Stimulated activated CD4-positive, alpha-beta T cell treated with anti-CD3 and anti-CD28 coated beads, Interleukin-15, amount 100 ng/mL, for 24 hours (primary cell): ENCODE measurements at places on chromosomes 1 and 21.

DNA sequence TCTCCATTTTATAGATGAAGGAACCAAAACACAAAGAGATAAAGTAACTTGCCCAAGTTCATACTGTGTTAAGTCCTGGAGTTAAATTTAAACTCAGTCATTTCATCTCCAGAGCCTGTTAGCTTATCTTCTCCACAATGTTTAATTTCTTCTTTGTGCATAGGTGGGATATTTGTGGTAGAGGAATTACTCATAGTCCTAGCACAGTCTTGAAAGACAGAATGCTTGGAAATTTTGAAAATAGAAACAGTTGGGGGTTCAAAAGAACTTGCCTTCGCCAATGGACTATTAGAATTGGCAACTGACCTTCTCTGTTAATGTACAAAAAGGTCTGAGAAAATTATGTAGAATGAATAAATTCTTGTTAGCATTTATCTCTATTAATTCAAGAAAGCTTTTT lies 832.0 kb upstream of the PRMT6 start:
- DNase-seq = no peak

GRCh38 chr1:81069856-81070255 lies 730.9 kb upstream of the ADGRL2 start:
- no peak for DNase-seq

- peak; percentile 62 for DNase-seq
Observed at GRCh38 chr21:32611471-32611997, 643 bp downstream of the CFAP298 start.

GRCh38 chr1:226708967-226709396 lies 30.1 kb downstream of the ITPKB start:
- DNase-seq = no peak

GRCh38 chr1:110190282-110190929 lies 19.7 kb upstream of the KCNC4 start:
- no peak for DNase-seq

DNA sequence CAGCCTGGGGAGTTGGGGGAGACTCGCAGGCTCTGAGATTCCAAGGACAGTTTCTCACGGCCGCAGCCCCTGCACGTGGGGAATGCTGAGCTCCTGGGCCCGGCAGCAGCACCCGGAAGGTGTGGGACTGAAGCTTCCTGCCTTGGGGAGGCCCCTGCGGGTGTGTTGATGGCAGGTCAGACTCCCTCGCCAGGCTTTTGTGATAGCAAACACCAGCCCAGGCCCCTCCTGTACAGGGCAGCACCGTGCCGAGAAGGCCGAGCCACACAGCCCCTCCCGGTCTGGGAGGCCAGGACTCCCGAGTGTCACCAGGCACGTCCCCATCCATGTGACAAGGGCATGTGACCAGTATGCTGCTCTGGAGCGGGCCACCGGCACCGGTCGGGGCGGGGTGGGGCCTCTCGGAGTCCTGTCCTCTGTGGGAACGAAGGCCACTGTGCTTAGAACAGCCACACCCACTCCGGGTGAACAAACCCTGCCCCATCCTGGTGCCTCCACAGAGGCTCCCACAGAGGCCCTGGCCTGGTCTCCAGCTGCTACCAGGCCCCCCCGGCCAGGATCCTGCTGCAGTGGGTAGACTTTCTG lies 31.1 kb upstream of the ARHGEF16 start:
- no peak for DNase-seq

- peak; percentile 54 for DNase-seq
Observed at GRCh38 chr1:205774198-205775014, 876 bp downstream of the RAB29 start.

DNA sequence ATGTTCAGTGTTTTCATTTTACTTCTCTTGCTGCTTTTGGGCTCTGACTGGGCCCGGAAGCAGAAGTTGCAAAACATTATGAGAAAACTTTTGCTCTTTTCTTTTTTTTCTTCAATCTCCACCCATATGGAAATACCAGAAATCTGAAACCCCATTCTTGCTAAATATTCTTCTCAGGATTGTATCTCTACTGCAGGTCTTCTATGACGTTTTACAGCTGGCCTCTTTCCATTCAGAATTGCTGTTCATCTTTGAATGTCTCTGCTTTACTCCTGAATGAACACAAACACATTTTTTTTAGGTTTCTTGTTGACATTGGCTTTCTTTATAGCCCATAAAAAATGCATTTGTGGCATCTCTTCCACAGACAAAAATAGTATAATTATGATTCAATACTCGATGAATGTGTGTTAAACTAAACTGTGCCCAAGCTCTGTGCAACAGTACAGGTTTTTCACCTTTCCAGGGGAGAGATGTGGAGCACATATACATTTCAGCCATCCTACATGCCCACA lies 18.8 kb downstream of the PTPRC start:
- DNase-seq = no peak

DNA sequence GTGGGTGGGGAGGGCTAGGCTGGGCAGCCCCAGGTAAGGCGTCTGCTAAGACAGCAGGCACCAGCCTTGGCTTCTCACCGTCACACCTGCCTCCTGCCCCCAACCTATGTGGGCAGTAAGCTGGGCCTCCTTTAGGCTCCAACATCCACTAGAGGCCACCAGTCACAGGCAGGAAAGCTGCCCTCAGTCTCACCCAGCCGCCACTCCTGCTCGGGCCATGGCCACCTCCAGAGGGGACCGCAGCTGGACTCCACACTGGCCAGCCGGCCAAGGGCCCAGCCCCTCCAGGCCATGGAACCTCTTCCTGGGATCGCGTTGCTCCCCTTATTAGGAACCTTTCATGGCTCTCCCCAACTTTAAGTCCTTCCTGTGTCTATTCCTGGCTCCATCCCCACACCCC lies 74.5 kb downstream of the MRPL37 start:
- no peak for DNase-seq

- no peak for DNase-seq
Observed at GRCh38 chr1:10082785-10083479, 50.2 kb downstream of the UBE4B start.

GRCh38 chr1:67459068-67459467 lies 28.9 kb upstream of the SERBP1 start:
- no peak for DNase-seq

DNA sequence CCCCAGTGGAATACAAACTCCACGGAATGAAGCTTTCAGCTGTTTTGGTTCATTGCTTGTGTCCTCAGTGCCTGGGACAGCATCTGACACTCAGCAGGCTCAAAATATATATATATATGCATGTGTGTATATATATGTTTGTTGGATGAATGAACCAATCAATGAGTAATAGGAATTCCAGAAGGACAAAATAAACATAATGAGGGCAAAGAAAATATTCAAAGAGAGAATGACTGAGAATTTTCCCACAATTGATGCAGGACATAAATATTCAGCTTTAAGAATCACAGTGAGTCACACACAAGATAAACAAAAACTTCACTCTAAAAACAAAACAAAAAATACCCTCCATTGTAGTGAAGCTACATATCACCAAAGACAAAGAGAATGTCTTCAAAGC lies 64.0 kb downstream of the CHD5 start:
- DNase-seq = no peak

DNA sequence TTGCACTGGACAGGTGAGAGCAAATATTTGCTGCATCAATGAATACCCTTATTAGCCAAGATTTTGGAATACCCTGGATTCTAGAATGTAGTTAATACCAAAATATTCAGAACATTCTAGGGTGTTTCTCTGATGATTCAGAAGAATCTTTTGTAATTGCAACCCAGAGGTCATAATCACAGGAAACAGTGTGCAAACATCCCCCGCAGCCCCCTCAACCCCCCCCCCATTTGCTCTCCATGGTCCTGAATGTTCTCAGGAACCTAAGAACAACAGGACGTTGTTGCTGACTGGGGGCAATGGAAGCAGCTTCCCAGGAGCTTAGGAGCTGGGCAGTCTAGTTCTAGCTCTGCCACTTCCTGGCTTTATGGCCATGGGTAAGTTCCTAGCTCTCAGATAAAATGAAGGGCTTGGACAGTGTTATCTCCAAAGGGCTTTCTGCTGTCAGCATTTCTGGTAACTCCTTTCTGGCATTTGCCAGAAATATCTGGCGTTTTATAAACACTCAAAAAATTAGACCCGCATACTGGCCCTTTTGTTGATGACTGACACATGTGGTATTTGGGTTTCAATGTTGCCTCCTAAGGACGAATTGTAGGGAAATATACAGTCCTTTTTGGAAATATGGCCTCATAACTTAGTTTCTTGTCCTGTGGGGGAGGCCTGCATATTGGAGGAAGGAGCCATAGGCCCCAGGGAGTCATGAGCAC lies 178.6 kb downstream of the RRAGC start:
- no peak for DNase-seq

- no peak for DNase-seq
Observed at GRCh38 chr1:43831851-43832250, 101.8 kb upstream of the ARTN start.

- DNase-seq = no peak
Observed at GRCh38 chr1:198107091-198107501, 49.7 kb upstream of the NEK7 start.

DNA sequence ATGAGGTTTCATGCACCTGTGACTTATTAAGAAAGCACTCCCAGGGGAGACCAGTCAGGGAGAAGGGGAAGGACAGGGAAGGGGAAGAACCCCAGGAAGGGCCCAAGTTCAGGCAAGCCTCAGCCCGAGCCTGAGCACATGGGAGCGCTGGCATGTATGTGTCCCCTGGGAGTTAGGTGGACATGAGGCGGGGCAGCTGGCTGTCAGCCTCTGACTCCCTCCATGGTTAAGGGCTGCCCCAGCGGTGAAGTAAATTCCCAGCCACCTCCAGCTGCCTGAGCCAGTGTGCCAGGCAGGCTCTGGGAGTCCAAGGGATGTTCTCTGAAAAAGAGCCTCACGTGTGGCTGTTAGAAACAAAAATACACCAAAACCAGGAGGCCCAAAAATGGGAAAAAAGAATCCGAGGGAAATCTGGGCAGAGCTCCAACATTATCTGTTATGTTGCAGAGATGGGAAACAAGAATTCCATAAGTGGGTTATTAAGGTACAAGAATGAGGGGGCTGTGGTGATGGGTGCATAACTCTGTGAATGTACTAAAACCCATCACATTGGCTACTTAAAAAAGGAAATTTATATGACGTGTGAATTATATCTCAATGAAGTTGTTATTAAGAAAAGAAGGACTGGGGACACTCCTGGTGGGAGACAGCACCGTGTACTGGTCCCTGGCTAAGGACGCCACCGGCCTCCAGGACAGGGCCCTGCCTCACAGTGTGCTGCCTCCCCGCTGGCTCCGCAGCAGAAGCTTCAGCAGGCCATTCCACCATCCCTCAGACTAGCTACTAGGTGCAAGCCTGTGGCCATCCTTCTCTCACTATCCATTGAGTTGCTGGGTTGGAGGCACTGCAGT lies 18.7 kb downstream of the DMRTB1 start:
- no peak for DNase-seq

DNA sequence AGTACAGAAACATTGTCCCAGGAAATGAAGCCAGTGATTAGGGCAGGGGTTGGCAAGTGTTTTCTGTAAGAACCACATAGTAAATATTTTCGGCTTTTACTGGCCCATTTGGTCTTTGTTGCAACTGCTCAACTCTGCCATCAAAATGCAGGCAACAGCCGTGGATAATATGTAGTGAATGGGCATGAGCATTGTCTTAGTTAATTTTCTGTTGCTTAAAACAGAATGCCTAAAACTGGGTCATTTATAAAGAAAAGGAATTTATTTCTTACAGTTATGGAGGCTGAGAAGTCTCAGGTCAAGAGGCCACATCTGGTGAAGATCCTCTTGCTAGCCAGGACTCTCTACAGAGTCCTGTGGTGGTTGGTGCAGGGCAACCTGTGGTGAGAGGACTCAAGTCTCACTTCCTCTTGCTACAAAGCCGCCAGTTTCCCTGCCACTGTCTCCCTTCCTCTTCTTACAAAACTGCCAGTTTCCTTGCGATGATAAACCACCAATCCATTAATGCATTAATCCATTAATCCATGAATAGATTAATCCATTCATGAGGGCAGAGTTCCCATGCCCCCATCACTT lies 166.4 kb downstream of the PSMG1 start:
- DNase-seq = no peak

DNA sequence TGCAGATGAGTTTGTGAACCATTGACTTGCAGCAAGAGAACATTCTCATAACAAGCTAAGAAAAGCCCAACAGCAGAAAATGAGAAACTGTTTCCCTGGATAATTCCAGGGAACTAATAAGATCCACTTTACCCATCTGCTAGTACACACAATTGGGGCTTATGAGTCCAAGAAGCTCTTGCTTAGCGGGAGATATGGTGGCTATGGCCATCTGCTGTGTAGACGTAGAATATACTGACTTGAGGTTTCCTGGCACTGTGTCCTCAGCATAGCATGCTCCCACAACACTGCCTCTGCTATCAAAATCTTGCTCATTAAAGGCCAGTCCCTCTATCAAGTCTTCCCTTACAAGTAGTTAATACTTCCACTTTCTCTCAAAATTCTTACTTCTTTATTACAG lies 6.8 kb upstream of the RXRG start:
- DNase-seq = no peak

DNA sequence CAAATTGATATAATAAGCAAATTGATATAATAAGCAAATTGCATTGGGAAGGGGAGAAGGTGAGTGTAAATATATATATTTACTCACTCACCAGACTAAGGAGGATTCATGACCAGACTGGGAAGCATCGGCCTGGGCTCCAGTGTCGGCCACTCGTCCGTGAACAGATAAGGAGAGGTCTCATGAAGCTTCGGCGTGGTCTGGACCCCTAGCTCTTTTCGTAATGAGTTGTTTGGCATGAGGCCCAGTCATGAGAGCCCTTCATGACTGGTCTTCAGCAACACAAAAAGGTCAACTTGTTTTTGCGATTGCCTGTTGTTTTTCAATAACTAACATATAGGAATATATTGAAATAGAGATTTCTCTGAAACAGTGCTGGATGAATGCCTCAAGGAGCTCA lies 222.9 kb upstream of the KCNK2 start:
- DNase-seq = no peak

DNA sequence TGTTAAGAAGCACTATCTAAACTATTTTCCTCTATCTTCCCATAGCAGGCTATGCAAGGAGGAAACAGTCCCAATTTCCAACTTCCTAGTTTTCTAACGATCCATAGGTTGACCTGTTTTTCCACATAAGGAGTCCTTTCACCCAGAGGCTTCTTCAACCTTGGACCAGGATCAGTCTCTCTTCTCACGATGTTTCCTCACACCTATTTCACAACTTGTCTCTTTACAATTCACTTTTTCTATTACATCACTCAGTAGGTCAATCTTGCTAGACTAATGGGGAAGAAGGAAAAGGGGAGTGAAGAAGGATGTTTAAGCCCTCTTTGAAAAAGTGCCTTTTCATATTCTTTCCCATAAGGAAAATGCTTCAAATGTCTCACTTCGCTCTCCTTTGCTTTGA lies 15.9 kb downstream of the PALMD start:
- no peak for DNase-seq

DNA sequence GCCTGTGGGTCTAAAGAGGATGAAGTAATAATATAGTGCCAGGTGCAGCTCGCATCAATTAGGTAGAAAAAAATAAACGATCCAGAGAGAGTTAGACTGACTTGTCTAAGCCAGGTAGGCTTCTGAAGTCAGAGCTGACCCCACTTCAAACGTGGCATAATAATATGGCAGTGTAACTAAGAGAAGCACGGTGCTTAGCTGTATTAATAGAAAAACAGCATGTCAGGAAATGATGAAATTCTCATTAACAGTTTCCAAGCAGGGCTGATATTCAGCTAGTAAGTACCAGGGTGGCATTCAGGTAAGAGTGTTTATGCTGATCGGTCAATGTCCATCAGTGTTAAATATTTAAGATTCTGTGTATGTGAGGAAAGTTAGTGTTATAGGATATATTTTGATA lies 145.8 kb upstream of the SAMSN1 start:
- DNase-seq = no peak
